Memory B cell (primary cell): ENCODE measurements at places on chromosomes 12 and 14.

DNA sequence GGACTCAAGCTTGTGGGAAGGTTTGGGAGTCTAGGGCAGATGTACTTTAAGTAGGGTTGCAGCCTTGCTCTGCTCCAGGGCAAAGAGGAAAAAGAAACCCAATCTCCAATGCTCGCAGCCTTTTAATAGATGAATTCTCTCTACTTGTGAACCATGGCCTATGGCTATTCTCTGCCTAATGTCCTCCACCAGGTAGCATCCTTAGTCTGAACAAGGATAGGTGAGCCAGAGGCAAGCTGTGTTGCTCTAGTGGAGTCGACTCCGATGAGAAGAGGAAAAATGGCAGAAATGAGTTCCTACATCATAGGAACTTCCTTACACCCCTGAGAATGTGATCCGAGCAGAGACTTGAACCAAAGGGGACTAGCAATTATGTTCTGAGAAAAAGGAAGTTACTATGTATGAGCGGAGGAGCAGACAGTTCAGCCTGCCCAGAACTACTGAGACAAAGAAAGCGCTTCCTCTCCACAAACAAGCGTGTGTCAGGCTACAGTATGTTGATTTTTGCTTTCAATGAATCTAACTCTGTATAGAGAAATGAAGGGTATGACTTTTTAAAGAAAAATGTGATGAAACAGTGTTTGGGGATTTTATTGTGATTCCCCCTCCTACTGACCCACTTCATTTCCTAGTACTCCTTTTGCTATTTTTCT, 153.6 kb upstream of the ARID2 start:
- H3K27ac ChIP-seq = peak overlapping the region; percentile 85
- H3K4me1 ChIP-seq = peaks cover 23% of the 10 kb centered on the region
- H3K27me3 ChIP-seq = no peaks in the 10 kb centered on the region
- no peaks in the 10 kb centered on the region for H3K36me3 ChIP-seq
- H3K4me3 ChIP-seq = peak overlapping the region; percentile 9

GRCh38 chr12:26786865-26787514, 46.0 kb downstream of the ITPR2 start:
- H3K4me1 ChIP-seq = peaks cover 7% of the 10 kb centered on the region
- no peak for DNase-seq
- no peaks in the 10 kb centered on the region for H3K27me3 ChIP-seq
- H3K36me3 ChIP-seq = peaks cover 18% of the 10 kb centered on the region

GRCh38 chr12:5768581-5769196, 176.4 kb downstream of the ANO2 start:
- H3K4me3 ChIP-seq = no peak overlapping the region
- H3K27ac ChIP-seq = no peak overlapping the region
- no peaks in the 10 kb centered on the region for H3K4me1 ChIP-seq
- H3K36me3 ChIP-seq = no peaks in the 10 kb centered on the region
- peaks cover 9% of the 10 kb centered on the region for H3K27me3 ChIP-seq

DNA sequence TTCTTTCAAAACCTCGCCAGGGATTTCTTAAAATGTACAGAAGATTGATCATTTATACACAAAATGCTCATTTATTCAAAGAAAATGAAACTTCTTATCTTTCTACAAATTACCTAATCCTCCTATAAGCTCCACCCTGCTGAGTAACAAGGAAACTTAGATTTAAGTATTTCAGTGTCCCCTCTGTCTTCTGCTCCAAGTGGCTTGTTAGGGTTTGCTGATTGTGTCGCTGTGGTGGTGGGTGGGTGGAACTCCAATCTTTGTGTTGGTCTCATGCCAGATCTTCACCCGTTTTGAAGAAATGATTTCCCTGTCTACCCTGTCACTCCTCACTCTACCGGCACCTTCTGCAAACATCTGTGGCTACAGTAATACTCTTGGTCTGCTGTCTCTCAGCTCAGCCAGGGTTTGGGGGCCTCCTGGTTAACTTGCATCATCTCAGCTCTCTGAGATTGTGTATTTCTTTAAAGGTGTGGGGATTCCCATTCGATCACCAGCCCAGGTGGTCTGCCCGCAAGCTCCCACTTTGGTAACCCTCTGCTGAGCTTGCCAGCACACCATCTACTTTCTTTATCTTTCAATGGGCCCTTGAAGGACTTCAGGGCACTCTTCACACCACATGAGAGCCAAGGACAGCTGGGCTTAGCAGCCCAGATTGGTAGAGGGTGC, 73.8 kb downstream of the DRAM1 start:
- H3K27me3 ChIP-seq = no peaks in the 10 kb centered on the region
- no peaks in the 10 kb centered on the region for H3K4me1 ChIP-seq
- H3K4me3 ChIP-seq = no peak overlapping the region
- H3K27ac ChIP-seq = no peak overlapping the region

DNA sequence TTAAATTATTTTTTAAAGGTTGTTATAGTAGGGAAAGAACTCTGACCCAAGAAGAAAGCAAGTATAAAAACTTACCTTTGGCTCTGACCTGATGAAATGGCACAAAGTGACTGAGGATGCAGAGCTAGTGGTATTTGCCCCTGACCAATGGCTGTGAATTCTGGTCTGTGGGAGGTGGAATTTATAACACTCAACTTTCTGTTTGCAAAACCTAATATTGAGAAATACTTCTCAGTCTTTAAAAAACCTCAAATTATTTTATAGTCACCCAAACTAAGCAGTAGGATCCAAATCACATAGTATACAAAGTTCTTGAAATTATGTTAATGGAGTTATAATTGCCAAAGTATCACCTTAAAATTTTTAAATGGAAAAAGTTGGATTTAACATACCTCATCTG, at the start of gene EPYC:
TSS of gene EPYC (minus strand) at position 101 of the 400 bp plus-strand sequence. CDS start 2,407 bp downstream, outside the sequence.
- no peak within 1 kb of the TSS for H3K27ac ChIP-seq
- H3K36me3 ChIP-seq = no peaks in the 10 kb centered on the region
- no peak within 1 kb of the TSS for H3K4me3 ChIP-seq
- H3K4me1 ChIP-seq = peaks cover 5% of the 10 kb centered on the region
- DNase-seq = no peak

DNA sequence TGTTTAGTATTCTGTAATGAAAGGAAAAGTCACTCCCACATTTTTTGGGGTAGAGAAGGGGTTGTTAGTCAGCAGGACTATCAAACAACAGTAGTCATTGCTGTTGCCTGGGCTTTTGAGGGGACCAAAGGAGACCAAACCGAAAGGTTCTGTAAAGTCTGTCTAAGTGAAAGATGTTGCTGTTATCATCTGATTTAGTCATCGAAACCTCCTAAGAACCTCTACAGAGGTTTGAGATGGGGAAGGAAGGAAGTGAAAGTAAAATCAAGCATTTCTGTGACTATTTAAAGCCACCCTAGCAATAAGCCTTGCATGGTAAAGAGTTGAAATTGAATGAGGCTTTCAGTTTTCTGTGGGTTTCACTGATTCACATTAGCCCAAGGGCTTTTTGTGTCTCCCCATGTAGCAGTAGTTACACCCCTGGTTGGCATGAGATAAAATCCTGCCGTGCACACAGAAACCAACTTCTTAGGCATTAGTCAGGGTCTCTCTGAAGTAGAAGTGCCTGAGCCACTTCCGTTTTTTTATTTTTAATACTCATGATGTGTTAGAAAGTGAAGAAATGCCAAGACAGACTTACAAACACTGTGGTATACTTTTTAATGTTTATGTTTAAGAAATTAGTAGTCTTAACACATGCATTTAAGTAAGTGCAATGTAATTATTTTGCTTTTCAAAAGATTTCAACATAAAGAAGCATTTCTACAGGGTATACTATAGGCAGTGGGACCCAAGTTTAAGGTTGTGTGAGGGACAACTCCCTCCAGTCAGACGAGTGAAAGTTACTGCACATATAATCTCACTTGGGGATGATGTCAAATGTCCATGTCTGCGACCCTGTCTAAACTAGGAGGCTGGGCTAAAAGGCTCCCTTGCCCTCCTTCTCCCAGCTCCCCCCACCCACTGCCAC, 50.4 kb downstream of the DYRK2 start:
- peaks cover 5% of the 10 kb centered on the region for H3K36me3 ChIP-seq
- H3K27ac ChIP-seq = peak overlapping the region; percentile 64
- peak overlapping the region; percentile 68 for H3K4me3 ChIP-seq
- H3K4me1 ChIP-seq = peaks cover 24% of the 10 kb centered on the region
- peak; percentile 18 for DNase-seq
- H3K27me3 ChIP-seq = no peaks in the 10 kb centered on the region

DNA sequence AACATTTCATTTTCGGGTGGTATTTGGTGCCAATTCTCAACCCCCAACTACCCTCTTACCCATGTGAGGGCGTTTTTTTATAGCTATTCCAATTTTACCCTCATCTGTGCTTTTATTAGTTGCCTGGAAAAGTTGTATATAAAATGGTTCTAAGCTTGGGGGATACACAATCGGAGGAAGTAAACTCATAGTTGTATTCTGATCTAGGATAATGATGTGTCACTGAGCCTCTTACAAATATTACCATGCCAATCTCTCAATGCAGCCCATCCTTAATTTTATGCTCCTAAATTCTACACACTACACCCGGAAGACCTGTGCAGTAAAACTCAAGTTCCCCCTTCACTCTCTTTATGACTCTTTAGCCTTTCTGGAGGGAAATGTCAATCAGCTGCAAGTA, 1206.5 kb upstream of the FLRT2 start:
- H3K27me3 ChIP-seq = no peaks in the 10 kb centered on the region
- DNase-seq = no peak
- H3K4me3 ChIP-seq = no peak overlapping the region
- H3K27ac ChIP-seq = no peak overlapping the region
- no peaks in the 10 kb centered on the region for H3K36me3 ChIP-seq

GRCh38 chr14:32606301-32606700, 277.2 kb downstream of the AKAP6 start:
- no peaks in the 10 kb centered on the region for H3K36me3 ChIP-seq
- no peak for DNase-seq
- no peaks in the 10 kb centered on the region for H3K4me1 ChIP-seq
- no peaks in the 10 kb centered on the region for H3K27me3 ChIP-seq
- no peak overlapping the region for H3K27ac ChIP-seq
- no peak overlapping the region for H3K4me3 ChIP-seq

DNA sequence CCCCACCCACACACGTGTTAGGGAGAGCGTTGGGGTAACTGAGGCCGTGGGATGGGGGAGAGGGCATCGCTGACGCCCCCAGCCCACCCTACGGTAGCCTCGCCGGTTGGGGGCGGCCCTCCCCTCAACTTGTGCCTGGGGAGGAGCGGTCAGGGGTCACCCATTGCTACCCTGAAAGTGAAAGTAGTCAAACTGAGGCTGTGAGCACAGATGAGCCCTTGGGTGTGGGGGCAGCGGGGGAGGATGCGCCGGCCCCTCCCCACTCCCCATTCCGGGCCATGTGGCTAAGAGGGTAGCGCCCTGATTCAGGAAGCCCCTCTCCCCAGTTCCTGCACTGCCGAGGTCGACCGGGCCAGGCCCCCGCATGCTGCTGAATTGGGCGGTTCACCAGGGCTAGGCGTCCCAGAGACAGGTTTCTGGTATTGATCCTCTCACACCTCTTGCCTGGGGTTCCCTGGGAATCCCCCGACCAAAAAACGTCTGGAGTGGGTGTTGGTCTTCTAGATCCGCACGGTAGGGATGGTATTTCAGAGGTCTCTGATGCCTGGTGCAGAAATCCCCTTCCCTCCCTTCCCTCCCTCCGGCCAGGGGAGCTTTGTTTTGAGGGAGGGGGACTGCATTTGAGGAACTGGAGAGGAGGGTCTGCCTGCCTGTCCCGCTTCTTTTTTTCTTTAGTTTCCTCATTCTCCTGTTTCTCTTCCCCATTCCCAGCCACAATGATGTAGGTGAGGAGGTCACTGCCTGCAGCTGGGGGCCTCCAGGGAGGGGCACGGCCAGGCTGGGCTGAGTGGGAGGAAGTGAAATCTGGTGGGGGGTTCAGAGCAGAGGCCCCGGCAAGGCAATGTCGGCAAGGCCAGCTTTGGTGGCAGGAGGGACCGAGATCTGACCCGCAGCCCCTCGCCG, 1.0 kb downstream of the SH2B3 start:
- DNase-seq = peak; percentile 47
- no peaks in the 10 kb centered on the region for H3K36me3 ChIP-seq
- H3K4me3 ChIP-seq = peak overlapping the region; percentile 84
- H3K27ac ChIP-seq = peak overlapping the region; percentile 93
- peaks cover 48% of the 10 kb centered on the region for H3K4me1 ChIP-seq
- no peaks in the 10 kb centered on the region for H3K27me3 ChIP-seq

GRCh38 chr12:95088379-95088778, 15.0 kb upstream of the NR2C1 start:
- H3K4me3 ChIP-seq = no peak overlapping the region
- DNase-seq = no peak
- H3K36me3 ChIP-seq = no peaks in the 10 kb centered on the region
- H3K27ac ChIP-seq = no peak overlapping the region

- no peaks in the 10 kb centered on the region for H3K36me3 ChIP-seq
- DNase-seq = no peak
- no peak overlapping the region for H3K4me3 ChIP-seq
- no peak overlapping the region for H3K27ac ChIP-seq
Measured at GRCh38 chr12:123715195-123715594, 3.0 kb downstream of the ATP6V0A2 start.

DNA sequence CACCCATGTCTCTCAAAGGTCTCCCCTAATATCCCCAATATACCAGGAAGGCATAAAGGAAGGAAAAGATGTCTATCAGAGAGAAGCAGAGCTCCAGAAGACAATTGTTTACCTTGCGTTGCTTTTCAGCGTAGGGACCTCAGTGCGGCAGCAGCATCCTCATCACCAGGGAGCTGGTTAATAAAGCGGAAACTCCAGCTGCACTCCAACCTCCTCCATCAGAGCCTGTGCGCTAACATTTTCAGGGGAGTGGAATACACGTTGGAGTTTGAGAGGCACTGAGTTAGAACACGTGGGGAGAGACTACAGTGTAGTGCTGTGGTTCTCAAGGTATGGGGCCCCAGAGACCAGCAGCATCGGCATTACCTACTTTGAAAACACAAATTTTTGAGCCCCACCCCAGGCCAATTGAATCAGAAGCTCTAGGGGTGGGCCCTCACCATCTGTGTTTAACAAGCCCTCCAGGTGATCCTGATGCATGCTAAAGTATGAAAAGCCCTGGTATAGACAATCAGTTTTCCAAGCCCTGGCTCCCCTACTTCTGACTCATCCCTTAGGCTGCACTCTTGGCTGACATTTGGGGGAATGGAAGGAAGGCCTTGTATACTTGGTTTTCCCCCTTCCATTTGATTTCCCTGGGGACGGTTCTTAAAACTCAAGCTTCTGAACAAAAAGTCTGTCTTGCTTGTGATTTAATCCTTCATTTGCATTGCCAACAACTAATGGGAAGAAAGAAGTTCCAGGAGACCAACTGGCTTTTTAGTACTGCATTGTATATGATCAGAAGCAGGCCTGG, 419.0 kb upstream of the CCDC196 start:
- no peaks in the 10 kb centered on the region for H3K4me1 ChIP-seq
- no peak overlapping the region for H3K4me3 ChIP-seq
- no peak for DNase-seq
- H3K27ac ChIP-seq = no peak overlapping the region
- H3K36me3 ChIP-seq = no peaks in the 10 kb centered on the region
